ENCODE measurements at places on chromosomes 1 and 21. TPM values are rescaled to one million over a fixed set of nuclear protein-coding genes. Genes with fewer than 3 reads are reported as not detected.
A peak's percentile ranks its signal among the peaks of the same experiment; 100 is the strongest.

DNA sequence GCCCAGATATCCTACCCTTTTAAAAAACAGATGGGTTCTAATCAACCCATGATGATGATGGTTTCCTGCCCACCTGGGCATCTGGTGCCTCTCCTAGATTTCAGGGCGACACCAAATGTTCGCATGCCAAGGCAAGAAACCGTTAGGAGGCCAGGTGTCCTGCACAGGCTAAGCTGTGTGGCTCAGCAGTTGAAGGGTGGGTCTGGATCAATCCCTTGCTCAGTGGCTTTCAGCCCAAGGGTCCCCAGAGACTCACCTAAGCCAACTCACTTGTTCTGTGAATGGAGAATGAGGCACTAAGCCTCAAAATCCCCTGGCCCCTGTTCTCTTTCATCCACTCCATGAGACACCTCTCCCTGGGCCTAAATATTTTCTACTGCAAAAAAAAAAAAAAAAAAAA is 169.1 kb upstream of the EDN2 start:
- peak; percentile 25 for DNase-seq

Gene AMY1C
- total RNA-seq = not detected

Gene C1orf141
- total RNA-seq = 0.25 TPM

Gene PRAMEF27
- total RNA-seq = not detected

Gene CHI3L1
- total RNA-seq = 0.44 TPM

DNA sequence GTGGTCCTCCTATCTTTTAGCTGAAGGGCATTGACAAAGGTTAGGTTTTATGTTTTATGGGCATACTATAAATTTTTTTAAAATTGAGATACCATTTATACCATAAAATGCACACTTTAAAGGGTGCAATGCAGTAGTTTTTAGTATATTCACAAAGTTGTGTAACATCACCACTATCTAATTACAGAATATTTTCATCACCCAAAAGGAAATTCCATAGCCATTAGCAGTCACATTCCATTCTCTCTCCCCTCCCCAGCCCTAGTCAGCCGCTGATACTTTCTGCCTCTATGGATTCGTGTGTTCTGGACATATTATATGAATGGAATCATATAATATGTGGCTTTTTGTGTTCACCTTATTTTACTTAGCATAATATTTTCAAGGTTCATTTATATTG is 135.8 kb upstream of the B3GALT2 start:
- no peak for DNase-seq

- no peak for DNase-seq
Measured at GRCh38 chr1:18670121-18670867, 39.6 kb downstream of the PAX7 start.

GRCh38 chr1:181135437-181135731 is 46.9 kb downstream of the IER5 start:
- DNase-seq = peak; percentile 54

Measured in activated naive CD4-positive, alpha-beta T cell treated with anti-CD3 and anti-CD28 coated beads for 36 hours (primary cell).